ENCODE measurements at places on chromosomes 2 and 18. TPM values are rescaled to one million over a fixed set of nuclear protein-coding genes. Genes with fewer than 3 reads are reported as not detected.

The FABP1 gene
- total RNA-seq = not detected

The PHOSPHO2 gene
- 0.54 TPM for total RNA-seq

The SIX3 gene
- total RNA-seq = not detected

The ASAP2 gene
- total RNA-seq = 26.9 TPM

The KATNAL2 gene
- 1.4 TPM for total RNA-seq

The KCNE4 gene
- 8.3 TPM for total RNA-seq

The BOLL gene
- total RNA-seq = not detected

The ABCG8 gene
- total RNA-seq = not detected

The IGFBP5 gene
- total RNA-seq = 392 TPM

The AP1S3 gene
- 5.8 TPM for total RNA-seq

The PLEKHH2 gene
- 1.7 TPM for total RNA-seq

The SALL3 gene
- total RNA-seq = not detected

The CNNM4 gene
- 2.0 TPM for total RNA-seq

The FOXI3 gene
- total RNA-seq = not detected

The CHRND gene
- not detected for total RNA-seq

The CHN1 gene
- 58.4 TPM for total RNA-seq

The PAIP2B gene
- 0.18 TPM for total RNA-seq

The ST6GAL2 gene
- not detected for total RNA-seq

The UGT1A9 gene
- not detected for total RNA-seq

The COLEC11 gene
- 0.28 TPM for total RNA-seq

The CNGA3 gene
- total RNA-seq = not detected

The DNAJC5G gene
- total RNA-seq = not detected

The CYRIA gene
- 1.7 TPM for total RNA-seq

The MDH1B gene
- total RNA-seq = 0.54 TPM

The POTEI gene
- total RNA-seq = not detected

The TRIM43 gene
- total RNA-seq = not detected

The ALLC gene
- not detected for total RNA-seq

The INHBB gene
- 0.28 TPM for total RNA-seq

The HSPD1 gene
- total RNA-seq = 171 TPM

The OSBPL6 gene
- 3.2 TPM for total RNA-seq

The POLR1B gene
- 22.8 TPM for total RNA-seq

All from IMR-90 (cell line).